ENCODE measurements at places on chromosomes 12 and 14.

GRCh38 chr12:11578461-11578993 is 70.9 kb upstream of the ETV6 start:
- DNase-seq, result no peak

- DNase-seq, result no peak
These were observed 22.9 kb downstream of the SPTLC2 start for GRCh38 chr14:77593501-77593961.

- DNase-seq, result no peak
These were observed 27.0 kb upstream of the PTHLH start for GRCh38 chr12:27999521-27999920.

GRCh38 chr12:131223171-131223761 is 269.6 kb downstream of the ADGRD1 start:
- no peak for DNase-seq

DNA sequence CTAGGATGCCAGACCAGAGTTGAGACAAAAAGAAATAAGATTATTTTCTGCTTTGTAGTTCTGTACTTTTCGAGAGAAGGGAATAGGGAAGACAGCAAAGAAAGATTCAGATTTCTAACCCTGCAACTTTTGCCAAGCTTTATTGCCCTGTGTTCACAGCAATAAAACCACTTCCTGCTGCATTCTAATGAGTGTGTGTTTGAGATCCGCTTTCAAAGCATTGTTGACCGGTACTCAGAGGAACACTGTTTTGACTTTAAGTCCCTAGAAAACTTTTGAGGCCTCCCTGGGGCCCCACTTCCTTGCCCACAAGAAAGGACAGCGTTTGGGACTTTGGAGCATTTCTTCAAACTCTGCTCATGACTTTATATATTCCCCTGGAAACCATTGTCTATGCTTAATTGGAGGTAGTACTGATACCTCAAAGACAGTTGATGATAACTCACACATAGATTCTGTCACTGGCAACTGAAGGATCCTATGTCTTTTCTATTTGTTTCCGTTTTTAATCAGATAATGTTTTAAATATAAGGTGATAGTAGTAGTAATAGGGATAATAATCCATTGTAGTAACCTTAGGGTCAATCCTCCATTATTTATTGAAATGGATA is 1.3 kb downstream of the RNASE6 start:
- no peak for DNase-seq

DNA sequence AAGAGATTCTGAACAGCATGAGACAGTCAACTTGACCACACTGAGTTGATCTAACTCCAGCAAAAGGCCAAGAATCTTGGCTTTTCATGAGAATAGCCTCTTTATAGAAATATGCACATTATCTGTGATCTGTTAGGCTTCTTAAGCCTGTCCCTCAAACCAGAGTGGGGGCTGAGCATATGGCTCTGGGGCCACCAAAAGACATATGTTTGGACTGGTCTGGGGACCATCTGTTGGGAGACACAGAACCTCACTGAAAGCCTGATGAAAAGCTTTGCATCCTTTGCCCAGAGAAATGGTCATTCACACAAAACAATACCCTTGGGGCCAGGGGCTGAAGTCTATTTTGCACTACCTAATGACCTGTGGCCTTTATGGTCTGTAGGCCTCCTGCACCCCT is 165.3 kb upstream of the PRMT8 start:
- no peak for DNase-seq

DNA sequence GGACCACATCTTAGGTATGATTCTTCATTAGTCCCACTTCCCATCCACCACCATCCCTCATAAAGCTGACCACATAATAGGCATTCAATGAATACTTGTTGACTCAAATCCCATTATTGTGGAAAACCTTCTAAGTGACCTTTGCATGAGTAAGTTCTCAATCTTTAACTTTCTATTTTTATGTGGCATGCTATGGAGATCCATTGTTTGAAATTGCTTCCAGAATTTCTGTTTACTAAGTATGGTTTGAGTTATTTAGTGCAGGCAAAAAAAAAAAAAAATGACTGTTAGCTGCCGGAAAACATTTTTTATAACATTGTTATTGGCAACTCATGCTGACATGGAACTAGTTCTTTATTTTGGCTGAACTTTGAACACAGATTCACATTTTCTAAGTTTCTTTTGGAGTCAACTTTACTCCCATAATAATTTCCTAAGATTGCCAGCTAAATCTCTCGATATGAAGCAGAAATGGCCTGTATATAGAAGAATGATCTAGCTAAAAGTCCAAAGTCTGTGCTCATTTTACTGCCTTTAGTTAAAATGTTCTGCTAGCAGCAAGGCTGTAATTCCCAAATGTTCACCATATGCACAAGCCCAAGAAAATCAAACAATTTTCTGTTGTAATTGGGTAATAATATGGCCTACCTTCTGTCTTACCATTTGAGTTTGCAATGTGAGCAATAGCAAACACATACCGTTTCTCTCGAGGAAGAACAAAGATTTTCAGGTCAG is 77.9 kb downstream of the PTGER2 start:
- DNase-seq, result no peak

- no peak for DNase-seq
These were observed 26.6 kb upstream of the TMCC3 start for GRCh38 chr12:94676922-94677321.

- DNase-seq, result no peak
These were observed 146.4 kb upstream of the BTG1 start for GRCh38 chr12:92292016-92292415.

GRCh38 chr12:117321572-117321971 is 39.9 kb downstream of the NOS1 start:
- no peak for DNase-seq

- no peak for DNase-seq
These were observed 25.2 kb downstream of the ZC3H14 start for GRCh38 chr14:88588081-88588480.

- DNase-seq, result no peak
These were observed 12.0 kb downstream of the TMTC1 start for GRCh38 chr12:29771786-29772185.

DNA sequence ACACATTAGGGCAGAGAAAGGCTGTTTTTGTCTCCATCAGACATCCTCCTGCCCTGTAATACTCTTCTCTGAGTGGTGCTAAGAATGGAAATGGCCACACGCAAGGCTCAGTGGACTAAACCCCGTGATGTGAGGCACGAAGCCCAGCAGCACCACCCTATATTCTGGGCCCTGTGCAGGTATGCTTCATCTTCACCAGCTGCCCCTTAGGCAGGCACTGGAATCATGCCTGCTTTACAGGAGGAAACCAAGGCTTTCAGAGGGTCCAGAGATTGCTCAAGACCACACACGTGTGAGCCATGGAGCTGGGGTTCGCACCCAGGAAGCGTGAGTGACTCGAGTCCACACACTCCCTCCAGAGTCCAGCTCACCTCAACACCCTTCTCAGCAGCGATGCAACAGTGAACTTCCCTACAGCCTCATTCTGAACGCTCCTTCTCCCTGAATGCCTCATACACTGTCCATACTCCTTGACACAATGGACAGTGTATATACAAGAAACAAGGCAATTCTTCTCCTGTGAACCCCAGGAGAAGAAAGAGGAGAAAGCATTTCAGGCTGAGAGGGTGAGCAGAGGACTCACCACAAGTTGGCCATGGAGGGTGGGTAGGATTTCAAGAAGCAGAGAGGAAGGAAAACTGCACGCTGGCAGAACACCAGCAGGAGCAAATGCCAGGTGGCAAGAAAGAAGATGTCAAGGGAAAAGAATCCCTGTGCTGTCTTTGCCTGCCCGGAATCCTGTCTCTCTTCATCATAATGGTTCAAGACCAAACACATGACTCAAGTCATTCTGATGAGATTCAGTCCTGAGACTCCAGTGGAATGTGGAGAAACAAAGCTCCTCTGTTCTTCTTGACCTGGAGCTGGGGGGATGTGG is 39.1 kb downstream of the NT5DC3 start:
- no peak for DNase-seq

DNA sequence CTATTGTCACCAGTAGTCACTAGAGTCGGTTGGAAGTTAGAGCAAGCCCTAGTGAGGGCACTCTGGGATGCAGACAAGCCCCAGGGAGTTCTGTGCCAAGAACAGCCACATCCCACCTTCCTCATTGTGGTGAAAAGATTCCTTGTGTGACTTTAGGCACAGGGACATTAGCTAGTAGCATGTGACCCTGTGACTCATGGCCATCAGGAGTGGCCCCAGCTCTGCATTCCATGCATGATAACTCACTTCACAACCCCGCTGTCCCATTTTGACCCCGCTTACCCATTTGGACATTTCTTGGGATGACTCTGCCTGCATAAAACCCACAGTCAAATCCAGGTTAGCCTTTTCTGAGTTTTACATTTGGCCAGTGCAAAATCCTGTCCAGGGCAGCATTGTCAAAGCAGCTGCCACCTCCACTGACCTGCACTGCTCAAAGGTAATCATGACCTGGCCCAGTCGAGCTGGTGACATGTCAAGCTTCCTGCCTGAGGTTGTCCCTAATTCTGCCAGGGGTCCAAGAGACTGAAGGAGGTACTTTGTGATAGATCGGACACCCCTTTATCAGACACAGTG is 430.5 kb downstream of the DPF3 start:
- DNase-seq, result no peak
